ENCODE measurements at places on chromosomes 5 and 9.

DNA sequence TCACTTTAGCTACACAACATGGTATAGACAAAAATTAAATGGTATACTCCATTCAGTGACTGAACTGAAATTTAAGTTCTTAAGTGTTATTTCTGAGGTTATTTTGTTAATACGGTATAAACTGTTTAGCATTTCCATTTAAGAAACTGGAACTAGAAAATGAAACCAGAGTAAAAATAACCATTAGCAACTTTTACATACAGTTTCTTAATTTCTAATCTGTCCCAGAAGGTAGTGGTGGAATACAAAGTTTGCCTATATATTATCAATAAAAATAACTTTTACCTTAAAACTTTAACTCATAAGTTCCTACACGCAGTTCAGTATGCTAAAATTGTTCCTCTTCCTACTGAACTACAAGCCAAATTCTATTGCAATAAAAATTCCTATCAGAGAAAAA is 10.3 kb downstream of the GOLPH3 start:
- no peak for DNase-seq

DNA sequence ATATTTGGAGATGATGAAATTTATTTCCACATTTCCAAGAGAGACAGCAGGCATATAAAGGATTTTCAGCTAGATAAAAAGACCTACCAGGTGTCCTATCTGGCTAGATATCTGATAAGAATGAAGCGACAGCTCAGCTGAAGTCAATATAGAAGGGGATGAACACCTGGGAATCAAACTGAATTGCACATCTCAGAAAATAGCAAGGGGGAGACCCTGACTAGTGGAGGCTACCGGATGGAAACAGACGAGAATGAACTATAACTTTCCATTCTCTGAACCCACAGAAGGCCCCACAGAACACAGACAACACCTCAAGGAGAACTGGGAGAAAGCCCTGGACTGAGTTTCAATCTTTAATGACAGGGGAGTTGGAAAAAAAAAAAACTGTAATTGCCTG is 51.1 kb downstream of the CPLANE1 start:
- no peak for DNase-seq

DNA sequence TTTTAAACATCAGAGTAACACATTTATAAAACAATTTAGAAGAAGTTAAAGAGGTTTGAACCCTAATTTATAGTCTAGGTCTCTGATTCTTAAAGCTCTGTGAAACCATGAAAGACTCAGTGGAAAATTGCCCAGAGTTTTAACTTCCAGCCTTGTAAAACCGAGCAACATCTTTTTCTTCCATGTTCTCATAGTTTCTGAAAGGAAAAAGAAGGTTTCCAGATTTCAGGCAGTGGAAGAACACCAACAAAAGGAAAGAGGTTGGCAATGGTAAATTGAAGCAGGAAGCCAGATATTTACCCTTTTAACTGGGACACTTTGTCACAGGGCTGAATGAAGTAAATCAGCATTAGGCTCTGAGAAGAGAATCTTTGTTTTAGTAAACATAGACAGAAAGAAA is 1999.3 kb downstream of the MAT2B start:
- DNase-seq = no peak

GRCh38 chr5:115657125-115657880 is 31.5 kb upstream of the TMED7 start:
- DNase-seq = no peak

DNA sequence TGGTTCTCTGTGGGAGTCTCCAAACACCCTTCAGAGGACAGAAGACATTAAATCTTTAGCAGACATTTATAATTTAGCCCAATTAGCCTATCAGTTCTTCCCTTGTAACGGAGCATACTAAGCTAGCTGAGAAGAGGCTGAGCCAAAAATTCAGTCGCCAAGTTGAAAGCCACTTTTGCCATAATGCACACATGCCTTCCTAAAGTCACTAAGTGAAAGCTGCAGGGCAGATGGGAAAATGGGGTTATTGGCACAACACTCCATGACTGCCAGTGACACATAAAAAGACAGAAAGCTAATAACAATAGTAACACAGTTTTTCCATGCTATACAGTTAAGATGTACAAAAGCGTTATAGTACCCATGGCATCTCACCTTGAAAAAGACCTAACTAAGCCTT is 176.2 kb downstream of the DIRAS2 start:
- no peak for DNase-seq

DNA sequence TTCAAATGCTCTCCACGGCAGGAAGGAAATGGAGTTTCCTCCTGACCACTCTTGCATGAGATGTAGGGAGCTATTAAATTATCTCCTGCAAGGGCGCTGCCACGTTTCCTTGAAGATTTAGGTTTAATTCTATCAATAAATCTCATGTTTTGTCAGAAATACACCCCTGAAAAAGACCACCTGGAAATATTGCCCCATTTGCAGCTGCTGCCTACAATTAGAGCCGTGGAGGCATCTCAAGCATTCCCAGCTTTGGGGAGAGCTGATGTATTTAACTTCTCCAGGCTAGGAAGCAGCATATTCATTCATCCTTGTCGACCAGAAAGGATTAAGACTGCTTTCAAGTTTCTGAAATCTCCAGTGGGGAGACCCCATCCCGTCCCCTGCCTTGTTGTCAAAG is 40.5 kb downstream of the CCNJL start:
- no peak for DNase-seq

- peak; percentile 56 for DNase-seq
Observed at GRCh38 chr5:113020461-113021273, 44.1 kb downstream of the DCP2 start.

- DNase-seq = peak; percentile 20
Observed at GRCh38 chr5:112616812-112617547, 120.7 kb upstream of the APC start.

- DNase-seq = no peak
Observed at GRCh38 chr5:37881359-37881758, 41.5 kb upstream of the GDNF start.

GRCh38 chr5:124103671-124104070 is 591.7 kb downstream of the CSNK1G3 start:
- peak; percentile 42 for DNase-seq

Measured in fibroblast of upper back skin (primary cell).